Glomerular endothelial cell (primary cell): ENCODE measurements at places on chromosomes 2 and 18. TPM values are rescaled to one million over a fixed set of nuclear protein-coding genes. Genes with fewer than 3 reads are reported as not detected.

DNA sequence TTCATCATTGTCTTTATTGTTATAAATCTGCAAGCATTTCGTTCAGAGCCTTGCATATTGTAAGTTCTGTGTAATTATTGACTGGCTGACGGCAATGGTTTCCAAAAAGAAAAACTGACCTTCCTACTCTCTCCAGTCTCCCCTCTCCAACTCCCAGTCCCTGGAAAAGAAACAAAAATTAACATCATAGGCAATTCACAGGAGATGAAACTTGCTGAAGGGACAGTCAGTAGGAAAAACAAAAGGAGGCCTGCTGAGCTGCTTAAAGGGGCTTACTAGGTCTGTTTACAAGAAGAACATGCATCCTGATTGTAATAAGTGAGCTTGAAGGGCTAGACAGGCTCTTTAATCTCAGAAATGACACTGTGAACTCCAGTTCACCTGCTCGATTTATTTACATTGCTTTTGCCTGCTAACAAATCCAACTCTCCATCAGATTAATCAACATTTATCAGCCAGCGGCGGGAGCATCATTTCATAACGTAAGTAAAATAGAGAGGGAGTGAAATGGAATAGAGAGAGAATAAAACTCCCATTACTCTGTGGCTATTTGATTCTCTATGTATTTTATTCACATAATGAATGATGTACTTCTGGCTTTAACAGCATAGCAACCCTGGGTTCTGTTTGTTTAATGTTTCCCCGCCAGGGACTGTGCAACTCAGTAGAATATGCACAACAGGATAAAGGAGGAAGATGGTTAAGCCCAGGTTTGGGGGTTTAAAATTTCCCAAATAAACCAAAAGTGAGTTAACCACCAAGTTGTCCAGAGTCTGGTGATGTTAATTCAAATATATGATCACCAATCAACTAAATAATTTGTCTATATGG is 256.7 kb upstream of the SETBP1 start:
- no peak for DNase-seq

- no peak for DNase-seq
Observed at GRCh38 chr2:8310557-8311455, 371.1 kb upstream of the ID2 start.

DNA sequence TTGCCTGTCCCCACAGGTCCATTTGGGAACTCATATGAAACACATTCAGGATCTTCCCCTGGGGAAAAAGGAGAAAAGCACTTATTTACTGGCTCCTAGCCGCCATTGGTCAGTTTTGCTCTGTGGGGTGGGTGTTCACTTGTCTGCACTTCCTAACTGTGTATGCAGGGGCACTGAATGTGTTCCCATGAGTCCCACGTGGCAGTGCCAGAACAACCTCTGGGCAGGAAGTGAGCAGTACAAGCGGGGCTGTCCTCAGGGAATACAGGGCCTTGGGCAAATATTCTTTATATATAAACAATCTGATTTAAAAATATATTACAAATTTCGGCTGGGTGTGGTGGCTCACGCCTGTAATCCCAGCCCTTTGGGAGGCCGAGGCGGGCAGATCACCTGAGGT is 21.8 kb upstream of the CTIF start:
- no peak for DNase-seq

DNA sequence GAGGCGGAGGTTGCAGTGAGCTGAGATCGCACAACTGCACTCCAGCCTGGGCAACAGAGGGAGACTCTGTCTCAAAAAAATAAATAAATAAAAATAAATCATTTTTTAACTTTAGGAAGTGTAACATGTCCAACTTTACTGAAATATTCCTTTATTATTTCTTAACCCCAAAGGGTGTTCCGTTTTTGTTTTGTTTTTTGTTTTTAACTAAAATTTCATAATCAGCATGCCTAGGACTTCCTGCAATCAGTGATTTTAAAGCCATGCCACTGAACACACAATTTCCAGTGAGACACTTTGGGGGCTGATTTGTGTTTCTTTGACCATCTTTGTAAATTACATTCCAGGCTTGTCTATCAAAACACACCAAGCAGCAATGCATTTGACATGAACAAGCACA is 7.1 kb downstream of the CATIP start:
- DNase-seq: no peak

DNA sequence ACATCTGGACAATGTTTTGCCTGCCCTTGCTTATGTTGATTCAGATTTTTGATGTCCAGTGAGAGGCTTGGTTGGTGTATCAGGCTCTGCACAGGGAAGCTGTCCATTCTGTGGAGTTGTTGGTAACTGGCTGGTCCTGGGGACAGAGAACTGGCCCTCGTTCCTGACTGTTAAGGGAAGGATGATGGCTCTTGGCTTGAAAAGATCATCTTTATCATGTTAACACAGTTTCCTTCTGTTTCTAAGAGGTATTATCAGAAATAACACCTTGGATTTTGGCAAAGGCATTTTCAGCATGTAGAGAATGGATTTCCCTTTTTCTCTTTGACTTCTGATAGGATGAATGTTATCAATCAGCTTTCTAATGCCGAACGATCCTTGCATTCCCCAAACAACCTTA is 19.3 kb downstream of the STK25 start:
- DNase-seq: no peak

GRCh38 chr2:149296031-149296430 is 34.4 kb upstream of the LYPD6 start:
- no peak for DNase-seq

GRCh38 chr2:238573065-238573778 is 146.5 kb downstream of the ASB1 start:
- DNase-seq: no peak

DNA sequence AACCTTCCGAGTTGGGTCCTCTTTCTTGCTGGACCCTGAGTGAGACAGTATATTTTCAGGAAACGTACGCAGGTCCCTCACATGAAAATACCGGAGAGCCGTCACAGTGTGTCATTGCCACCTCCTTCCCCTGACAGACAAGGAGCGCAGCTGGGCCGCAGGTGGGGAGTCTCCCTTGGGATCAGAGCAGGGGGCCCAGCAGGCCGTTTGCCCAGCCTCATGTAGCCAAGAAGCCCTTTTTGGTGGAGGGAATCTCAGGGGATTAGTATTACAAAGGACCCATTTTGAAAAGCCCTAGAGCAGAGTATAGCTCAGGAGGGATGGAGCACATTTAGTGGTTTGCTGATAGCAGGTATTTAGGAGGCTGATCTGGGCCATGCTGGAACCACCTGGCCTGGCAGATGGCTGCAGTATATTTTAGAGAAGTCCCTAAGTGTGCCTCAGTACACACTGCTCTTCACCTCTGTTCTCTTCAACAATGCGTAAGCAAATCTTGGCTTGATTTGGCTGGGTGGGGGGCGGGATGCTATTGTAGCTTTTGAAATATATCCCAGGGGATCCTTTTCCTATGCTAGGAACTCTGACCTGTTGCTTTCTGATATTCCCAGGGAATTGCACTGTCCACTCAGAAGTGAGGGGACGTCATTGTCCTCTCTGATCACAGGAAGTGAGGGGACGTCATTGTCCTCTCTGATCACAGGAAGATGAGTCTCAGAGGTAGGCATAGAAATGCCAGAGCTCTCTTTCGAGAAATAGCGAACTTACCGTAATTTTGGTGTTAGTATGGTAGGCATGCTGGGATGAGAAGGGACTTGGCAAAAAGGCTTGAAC is 171.9 kb downstream of the HRH4 start:
- no peak for DNase-seq

The CXCR4 gene
- 68.4 and 211 TPM in 2 replicates for total RNA-seq

GRCh38 chr18:32610176-32610575 is 139.5 kb upstream of the GAREM1 start:
- no peak for DNase-seq

The LRRC30 gene
- not detected in 2 replicates for total RNA-seq

The VAPA gene
- 156 and 181 TPM in 2 replicates for total RNA-seq

DNA sequence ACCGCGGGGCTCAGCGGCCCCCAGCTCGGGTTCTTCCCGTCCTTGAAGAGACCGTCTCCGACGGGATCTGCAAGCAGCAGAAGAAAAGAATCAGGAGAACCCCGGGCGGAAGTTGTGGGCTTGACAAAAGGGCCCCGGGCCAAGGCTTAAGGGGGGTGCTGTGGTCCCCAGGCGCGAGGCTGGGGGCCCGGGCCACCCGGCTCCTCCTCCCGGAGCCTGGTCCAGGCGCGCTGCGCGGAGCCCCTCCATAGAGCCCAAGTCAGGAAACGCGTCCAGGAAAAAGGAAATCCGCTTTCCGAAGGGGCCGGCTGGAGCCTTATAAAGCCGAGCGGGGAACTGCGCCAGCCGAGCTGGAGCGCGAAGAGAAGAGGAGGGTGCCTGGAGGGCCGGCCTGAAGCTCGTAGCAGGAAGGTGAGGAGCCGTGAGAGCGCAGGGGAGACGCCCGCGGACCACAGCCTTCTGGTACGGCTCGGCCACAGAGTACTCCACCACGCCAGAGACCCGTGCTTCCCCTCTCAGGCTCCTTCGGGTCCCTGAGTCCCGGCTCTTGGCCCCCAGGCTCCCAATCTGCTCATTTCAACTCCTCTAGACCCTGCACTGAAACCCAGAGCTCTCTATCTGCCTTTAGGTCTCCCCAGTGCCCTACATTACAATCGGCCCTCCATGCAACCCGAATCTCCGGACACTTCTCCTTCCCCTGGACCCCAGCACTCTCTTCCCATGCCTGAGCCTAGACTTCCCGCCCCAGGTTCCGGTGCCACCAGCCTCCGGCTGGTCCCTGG is 554 bp downstream of the FEV start:
- DNase-seq: peak; percentile 44
